Progenitor cell of endocrine pancreas (in vitro differentiated cells): ENCODE measurements at places on chromosomes 16 and 17. TPM values are rescaled to one million over a fixed set of nuclear protein-coding genes. Genes with fewer than 3 reads are reported as not detected.

GRCh38 chr16:57348327-57348726 is 10.3 kb upstream of the CCL22 start:
- no peaks in the 10 kb centered on the region for H3K4me1 ChIP-seq
- DNase-seq = no peak
- peaks cover 37% of the 10 kb centered on the region for H3K27me3 ChIP-seq
- H3K36me3 ChIP-seq = no peaks in the 10 kb centered on the region

- H3K36me3 ChIP-seq = peaks cover 7% of the 10 kb centered on the region
- DNase-seq = no peak
- peaks cover 5% of the 10 kb centered on the region for H3K27me3 ChIP-seq
- H3K27ac ChIP-seq = no peak overlapping the region
- peaks cover 11% of the 10 kb centered on the region for H3K4me1 ChIP-seq
These were observed 555 bp upstream of the NCBP3 start for GRCh38 chr17:3846437-3847164.

DNA sequence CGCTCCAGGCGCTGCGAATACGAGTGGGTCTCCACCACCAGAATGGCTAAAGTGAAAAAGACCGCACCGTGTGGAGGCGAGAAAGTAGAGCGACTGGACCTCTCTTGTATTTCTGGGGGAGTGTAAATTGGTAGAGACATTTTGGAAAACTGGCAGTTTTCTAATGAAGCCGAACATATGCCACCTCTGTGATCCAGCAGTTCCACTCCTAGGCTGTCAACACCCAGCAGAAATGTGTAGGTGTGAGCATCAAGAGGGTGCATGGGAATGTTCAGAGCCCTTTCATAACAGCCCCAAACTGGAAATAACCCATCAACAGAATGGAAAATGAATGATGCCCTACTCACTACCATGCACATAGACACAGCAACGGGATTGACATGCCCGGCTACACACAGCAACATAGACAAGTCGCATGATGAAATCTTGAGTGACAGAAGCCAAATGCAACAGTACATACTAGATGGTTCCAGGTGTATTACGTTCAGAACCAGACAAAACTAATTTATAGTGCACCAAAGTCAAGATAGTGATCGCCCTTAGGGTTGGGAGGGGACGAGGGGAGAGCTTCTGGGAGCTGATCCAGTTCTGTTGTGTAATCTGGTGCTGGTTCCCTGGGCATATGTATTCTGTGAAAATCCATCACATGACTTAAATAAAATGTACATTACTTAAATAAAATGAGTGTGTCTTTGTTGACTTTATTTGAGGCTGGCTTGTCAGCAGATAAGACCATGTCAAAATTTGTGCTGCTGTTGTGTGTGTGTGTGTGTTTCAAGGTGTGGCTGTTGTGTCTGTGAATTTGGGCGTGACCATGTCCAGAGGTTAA is 877 bp upstream of the BCL7C start:
- peaks cover 29% of the 10 kb centered on the region for H3K4me1 ChIP-seq
- H3K27ac ChIP-seq = peak overlapping the region; percentile 88

DNA sequence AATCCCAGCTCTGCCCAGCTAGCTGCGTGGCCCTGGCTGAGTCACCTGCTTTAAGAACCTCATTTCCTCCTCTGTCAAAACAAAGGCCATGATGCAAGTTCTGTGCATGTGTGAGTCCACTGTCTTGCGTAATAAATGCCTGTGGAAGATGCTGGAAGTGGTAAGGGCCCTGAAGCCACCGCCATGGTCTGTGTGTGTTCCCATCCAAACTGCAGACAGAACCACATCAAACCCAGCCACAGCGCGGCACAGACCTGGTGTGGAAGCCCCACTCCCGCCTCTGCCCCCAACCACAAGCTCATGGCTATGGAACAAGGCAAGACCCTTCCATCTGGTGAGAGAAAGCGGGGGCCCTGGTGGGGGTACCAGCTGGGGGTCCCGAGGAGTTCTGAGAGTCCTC is 26.0 kb downstream of the NECAB2 start:
- no peak overlapping the region for H3K27ac ChIP-seq
- no peak overlapping the region for H3K4me3 ChIP-seq
- H3K27me3 ChIP-seq = no peaks in the 10 kb centered on the region
- DNase-seq = no peak
- no peaks in the 10 kb centered on the region for H3K36me3 ChIP-seq
- peaks cover 2% of the 10 kb centered on the region for H3K4me1 ChIP-seq

DNA sequence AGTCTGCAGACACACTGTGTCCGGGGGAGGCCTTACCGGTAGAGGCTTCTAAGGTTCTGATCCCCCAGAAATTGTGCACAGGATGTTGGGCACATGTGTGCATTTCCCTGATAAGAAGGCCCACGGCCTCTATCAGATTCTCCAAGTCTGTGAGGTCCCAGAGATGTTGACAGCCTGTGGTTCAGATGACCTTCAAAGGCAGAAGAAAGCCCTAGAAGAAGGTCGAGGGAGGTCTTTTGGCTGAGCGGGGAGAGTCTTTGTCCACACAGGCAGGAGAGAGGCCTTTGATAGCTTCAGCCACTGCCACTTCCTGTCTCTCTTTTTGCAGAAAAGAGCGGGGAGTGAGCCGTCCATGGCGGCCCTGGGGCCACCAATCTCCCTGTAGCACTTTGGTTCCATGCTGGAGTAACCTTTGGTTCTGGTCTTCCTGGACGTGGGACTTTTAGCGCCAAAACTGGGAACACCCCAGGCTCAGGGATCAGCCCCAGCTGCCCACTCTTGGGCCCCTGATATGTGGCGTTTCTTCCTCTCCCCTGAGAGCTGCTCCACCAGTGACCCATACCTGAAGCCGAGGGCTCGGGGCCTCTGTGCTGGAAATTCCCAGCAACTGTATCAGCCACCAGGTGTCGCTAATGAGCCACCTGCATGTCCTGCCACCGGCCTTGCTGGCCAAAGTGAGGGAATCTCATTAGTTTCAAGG is 28.1 kb upstream of the LGALS9 start:
- peak; percentile 76 for DNase-seq
- H3K4me1 ChIP-seq = peaks cover 1% of the 10 kb centered on the region
- H3K27me3 ChIP-seq = no peaks in the 10 kb centered on the region
- no peak overlapping the region for H3K4me3 ChIP-seq

DNA sequence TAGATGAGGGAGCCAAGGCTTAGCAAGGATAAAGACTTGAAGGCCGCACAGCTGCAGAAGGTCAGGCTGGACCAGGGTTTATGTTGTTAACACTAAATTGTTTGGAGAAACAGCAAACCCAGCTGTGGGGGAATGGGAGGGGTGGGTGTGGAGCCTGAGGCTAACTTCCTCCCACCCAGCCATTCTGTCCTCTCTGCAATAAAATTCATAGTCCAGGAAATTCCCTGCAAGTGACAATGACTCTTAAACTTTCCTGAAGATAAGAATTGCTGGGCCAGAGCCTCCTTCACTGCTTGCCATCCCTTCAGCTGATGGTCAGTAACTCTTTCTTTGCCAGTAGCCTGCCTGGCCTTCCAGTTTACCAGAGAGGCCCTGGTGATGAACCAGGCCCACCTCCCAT is 19.4 kb upstream of the ATP5MC1 start:
- no peak for DNase-seq
- no peak overlapping the region for H3K4me3 ChIP-seq
- peaks cover 56% of the 10 kb centered on the region for H3K4me1 ChIP-seq
- H3K27me3 ChIP-seq = no peaks in the 10 kb centered on the region

DNA sequence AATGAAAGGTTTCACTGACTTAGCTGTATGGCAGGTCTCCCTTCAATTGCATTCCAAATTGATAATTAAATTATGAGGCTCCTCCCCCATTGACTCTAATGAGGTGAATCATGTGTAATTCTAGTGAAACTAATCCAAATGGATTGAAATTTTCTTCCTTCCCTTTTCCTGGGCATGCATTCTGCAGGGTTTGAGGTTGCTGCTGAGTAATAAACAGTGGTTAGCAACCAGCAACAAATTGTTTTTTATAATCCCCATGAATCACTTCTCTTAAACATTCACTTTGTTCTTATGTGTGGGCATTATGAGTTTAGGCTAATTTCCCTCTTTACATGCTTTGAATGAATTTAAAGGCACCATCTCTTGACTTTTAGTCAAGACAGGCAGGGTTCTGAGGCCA is 43.4 kb downstream of the MYOCD start:
- no peaks in the 10 kb centered on the region for H3K27me3 ChIP-seq
- no peak overlapping the region for H3K4me3 ChIP-seq
- H3K4me1 ChIP-seq = peaks cover 6% of the 10 kb centered on the region

DNA sequence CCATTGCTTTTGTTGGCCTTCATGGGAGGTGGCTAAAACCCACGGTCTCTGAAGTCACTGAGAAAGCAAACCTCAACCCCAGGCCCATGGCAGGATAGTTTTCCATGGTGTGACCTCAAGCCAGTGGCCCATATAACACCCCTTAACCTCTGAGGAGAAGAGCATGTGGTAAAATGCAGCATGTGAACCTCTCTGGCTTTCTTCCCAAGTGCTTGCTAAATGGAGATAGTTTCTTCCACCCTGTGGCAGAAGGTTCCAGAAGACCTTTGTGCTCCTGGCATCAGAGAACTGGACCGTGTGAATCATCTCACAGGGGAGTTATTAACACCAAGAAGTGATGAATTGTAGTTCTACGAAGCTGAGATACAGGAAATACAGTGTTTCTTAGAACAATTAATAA is 47.3 kb downstream of the MYOCD start:
- no peaks in the 10 kb centered on the region for H3K36me3 ChIP-seq
- no peaks in the 10 kb centered on the region for H3K27me3 ChIP-seq
- no peak overlapping the region for H3K4me3 ChIP-seq
- no peak overlapping the region for H3K27ac ChIP-seq
- no peak for DNase-seq
- no peaks in the 10 kb centered on the region for H3K4me1 ChIP-seq

GRCh38 chr17:21129023-21129681 is 2.4 kb downstream of the DHRS7B start:
- peaks cover 12% of the 10 kb centered on the region for H3K4me1 ChIP-seq
- peaks cover 5% of the 10 kb centered on the region for H3K27me3 ChIP-seq
- H3K27ac ChIP-seq = no peak overlapping the region
- no peak for DNase-seq

DNA sequence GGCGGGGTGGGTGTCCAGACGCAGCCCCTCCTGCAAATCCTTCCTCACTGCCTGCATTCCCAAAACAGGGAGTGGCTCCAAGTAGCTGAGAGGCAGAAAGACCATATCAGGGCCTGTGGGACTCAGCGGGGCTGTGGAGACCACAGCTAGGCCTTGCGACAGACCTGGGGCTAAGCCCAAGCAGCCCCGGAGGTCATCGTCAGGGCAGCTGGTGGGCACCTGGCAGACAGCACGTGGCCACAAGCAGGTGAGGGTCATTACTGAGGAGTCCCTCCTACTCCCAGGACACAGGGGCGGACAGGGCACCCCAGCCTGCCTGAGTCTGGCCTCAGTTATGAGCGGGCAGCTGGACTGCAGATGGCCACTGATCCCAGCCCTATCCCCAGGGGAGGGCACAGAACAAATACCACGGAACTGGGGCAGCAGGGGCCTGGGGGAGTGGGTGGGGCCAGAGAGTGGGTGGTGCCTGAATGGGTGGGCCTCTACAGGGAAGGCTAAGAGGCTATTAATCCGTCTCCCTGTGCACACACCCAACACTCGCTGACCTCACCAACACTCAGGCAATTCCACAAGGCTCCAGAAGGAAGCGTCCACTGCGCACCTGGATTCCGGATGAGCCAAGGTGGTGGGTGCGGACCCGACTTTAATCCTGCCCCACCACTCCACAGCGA is 8.5 kb downstream of the HS3ST6 start:
- H3K4me3 ChIP-seq = no peak overlapping the region
- peaks cover 17% of the 10 kb centered on the region for H3K27me3 ChIP-seq
- peaks cover 11% of the 10 kb centered on the region for H3K4me1 ChIP-seq
- no peak for DNase-seq
- no peaks in the 10 kb centered on the region for H3K36me3 ChIP-seq

DNA sequence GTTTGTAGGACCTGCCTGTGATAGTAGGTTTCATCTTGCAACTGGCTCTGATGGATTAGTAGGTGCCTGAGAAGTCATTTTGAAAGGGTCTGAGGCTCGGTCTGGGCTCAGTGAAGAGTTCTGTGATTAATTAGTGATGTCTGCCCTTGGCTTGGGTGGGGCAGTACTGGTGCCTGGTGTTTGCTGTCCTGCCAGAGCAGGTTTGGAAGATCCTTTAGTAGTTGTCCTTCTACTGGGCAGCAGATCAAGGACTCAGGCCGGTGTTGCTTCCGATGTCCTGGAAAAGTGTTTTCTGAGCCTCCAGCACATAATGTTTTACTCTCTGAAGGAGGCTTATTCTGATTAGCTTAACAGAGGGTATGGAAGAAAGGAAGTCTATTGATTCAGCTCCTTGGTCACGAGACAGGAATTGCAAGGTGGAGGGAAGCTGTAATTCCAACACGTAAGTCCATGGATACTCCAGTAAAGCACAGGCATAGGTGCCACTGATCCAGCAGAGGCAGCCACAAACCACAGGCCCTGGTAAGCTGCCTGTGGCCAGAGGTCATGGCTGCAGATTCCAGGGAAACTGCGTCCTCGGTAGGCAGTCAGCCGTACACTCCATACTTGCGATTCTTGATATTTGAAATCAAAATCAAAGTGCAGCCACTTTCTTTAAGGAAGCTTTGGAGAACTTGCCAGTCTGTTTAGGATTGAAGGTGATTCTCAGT is 18.7 kb downstream of the HLF start:
- no peak overlapping the region for H3K4me3 ChIP-seq
- H3K27ac ChIP-seq = no peak overlapping the region
- H3K4me1 ChIP-seq = peaks cover 4% of the 10 kb centered on the region

- DNase-seq = no peak
- peaks cover 5% of the 10 kb centered on the region for H3K27me3 ChIP-seq
- no peak overlapping the region for H3K27ac ChIP-seq
- no peaks in the 10 kb centered on the region for H3K36me3 ChIP-seq
- no peak overlapping the region for H3K4me3 ChIP-seq
These were observed 381.5 kb downstream of the CPPED1 start for GRCh38 chr16:12422233-12422632.

DNA sequence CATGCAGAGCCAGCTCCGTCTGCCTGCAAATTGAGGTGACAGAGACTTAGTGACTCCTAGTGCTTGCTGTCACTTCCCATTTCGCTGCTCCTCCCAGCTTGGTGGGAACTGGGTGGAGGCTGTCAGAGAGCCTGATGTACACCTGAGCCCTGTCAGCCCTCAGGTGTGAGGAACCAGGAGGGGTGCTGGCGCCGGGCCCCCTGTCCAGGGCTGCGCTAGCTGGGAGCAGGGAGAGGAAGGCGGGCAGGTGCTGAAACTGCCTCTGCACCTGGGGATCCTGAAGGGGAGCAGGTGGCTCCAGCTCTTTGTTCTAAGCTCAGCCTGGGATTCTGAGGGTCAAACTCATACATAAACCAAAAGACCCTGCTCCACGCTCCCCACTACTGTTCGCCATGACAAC is 10.8 kb upstream of the WSCD1 start:
- peaks cover 7% of the 10 kb centered on the region for H3K4me1 ChIP-seq
- no peak for DNase-seq
- H3K4me3 ChIP-seq = no peak overlapping the region
- peaks cover 70% of the 10 kb centered on the region for H3K27me3 ChIP-seq
- no peak overlapping the region for H3K27ac ChIP-seq
- no peaks in the 10 kb centered on the region for H3K36me3 ChIP-seq

- no peak for DNase-seq
- H3K27ac ChIP-seq = no peak overlapping the region
- H3K27me3 ChIP-seq = no peaks in the 10 kb centered on the region
- H3K4me3 ChIP-seq = no peak overlapping the region
These were observed 159.6 kb downstream of the PRKCA start for GRCh38 chr17:66462010-66462409.

COPRS gene
- total RNA-seq = 33.6 and 37.8 TPM in 2 replicates

KRTAP4-1 gene
- not detected in 2 replicates for total RNA-seq

TPSG1 gene
- total RNA-seq = not detected in 2 replicates

IL34 gene
- total RNA-seq = not detected in 2 replicates

TNFRSF17 gene
- not detected in 2 replicates for total RNA-seq

CEP131 gene
- 33.2 and 35.0 TPM in 2 replicates for total RNA-seq

ALOX12 gene
- not detected in 2 replicates for total RNA-seq

PPY gene
- 0.78 TPM in 1 of 2 replicates, not detected in the other for total RNA-seq

ACSM2B gene
- total RNA-seq = not detected in 2 replicates

KRT40 gene
- total RNA-seq = 0.13 TPM in 1 of 2 replicates, not detected in the other

AOC3 gene
- total RNA-seq = 1.2 and 2.6 TPM in 2 replicates

PDILT gene
- total RNA-seq = not detected in 2 replicates
